ENCODE measurements at places on chromosomes 1 and 21.

DNA sequence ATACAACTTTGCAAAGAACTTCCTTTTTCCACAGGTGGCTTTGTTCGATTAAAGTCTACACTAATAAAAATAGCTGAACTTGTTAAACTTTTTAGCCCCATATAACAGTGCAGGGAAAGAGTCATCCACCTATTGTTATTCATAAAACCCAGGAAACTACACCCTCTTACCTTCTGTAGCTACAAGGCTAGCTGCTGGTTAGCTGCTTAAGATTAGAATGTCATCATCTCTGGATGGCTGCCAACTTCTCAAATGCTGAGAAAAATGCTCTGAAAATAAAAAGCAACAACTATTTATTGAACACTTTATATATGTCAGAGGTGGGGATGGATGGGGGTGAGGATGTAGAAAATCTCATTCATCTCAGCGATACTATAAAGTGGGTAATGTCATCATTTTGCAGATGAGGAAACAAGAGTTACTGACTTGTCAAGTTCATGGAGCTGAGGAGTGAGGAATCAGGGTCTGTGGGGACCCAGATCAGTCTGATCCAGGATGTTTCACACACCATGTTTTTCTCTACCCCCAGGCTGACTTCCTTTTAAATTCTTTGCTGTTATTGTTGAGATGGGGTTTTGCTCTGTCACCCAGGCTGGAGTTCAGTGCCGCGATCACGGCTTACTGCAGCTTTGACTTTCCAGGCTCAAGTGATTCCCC lies 17.1 kb downstream of the ATP5PF start:
- no peak for DNase-seq

DNA sequence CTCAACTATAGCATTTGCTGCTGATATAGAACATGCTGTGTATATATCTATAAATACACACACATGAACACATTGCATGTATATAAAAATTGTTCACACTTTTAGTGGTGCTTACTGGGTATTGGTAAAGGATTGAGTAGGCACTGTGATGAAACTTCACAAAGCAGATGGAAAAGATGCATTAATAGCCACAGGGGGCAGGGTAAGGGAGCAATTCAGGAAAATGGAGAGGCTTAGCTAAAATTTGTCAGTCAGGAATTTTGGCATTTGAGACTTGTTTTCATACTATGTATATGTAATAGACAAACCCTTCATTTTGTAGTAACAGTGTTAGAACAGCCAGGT lies 633 bp upstream of the PPFIA4 start:
- DNase-seq: no peak

GRCh38 chr1:232344791-232345399 lies 285.0 kb downstream of the SIPA1L2 start:
- no peak for DNase-seq

GRCh38 chr1:114114185-114115094 lies 39.2 kb downstream of the SYT6 start:
- DNase-seq: no peak

DNA sequence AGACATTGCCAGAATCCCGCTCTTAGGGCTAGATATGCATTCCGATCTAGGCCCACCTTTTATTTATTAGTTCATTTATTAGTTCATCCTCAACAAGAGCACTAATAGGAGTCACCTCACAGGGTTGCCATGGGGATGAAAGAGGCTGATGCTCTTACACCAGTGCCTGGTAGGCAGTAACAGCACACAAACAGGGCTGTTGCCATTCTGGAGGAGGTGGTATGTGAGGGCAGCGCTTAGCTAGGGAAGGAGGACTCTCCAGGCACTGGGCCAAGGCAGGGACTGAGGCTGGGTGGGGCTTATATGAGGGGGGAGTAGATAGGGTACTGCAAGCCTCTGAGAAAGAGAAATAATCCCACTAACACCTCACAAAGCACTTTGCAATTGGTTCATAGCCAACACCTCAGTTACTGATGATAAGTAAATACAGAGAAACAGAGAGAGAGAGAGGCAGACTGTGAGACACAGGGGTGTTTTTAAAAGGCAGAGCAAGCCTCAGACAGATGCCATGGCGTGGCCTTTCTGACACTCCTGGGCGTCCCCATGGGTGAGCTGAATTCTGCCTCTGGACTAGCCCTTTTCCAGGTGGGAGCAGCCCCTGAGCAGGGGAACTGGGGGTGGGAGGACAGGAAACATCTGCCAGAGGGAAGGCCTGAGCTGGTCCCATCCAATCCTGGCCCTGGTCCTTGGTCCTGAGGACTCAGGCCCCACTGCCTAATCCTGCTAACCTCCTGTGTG lies 5.9 kb downstream of the FCGR2A start:
- DNase-seq: no peak

DNA sequence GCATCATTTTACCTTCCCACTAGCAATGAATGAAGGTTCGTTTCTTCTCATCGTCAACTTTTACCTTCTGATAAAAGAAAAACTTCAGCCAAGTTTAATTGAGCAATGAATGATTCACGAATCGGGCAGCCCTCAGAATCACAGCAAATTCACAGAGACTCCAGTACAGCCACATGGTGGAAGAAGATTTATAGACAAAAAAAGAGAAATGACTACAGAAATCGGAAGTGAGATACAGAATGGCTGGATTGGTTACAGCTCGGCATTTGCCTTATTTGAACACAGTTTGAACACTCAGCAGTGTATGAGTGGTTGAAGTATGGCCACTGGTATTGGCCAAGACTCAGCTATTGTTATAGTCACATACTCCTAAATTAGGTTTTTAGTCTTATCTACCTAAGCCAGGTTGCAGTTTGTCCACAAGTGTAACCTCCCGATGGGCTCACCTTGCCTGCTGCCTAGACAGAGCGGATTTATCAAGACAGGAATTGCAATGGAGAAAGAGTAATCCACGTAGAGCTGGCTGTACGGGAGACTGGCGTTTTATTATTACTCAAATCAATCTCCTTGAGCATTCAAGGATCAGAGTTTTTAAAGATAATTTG lies 15.3 kb downstream of the AK4 start:
- DNase-seq: no peak

- no peak for DNase-seq
Measured at GRCh38 chr1:203162403-203162802, 13.2 kb downstream of the MYBPH start.

- DNase-seq: no peak
Measured at GRCh38 chr1:76068953-76069561, 5.5 kb upstream of the ST6GALNAC3 start.

DNA sequence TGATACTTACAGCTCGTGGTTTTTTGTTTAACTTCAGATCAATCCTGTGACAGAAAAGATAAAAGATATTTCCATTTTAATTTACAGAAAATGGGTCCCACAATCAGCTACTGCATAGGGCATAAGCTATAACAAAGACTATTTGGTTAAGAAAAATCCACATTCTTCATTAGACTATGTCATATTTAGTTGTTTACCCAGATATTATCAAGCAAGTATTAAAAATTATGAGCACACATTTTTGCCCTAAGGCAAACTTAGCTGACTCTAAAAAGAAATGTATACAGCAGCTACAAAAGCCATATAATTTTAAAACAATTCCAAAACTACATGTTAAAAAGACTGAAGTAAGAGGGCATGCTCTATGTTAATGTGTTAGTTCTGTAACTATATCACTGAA lies 18.7 kb downstream of the MEAF6 start:
- DNase-seq: no peak

- DNase-seq: no peak
Measured at GRCh38 chr1:46030074-46030870, 102.2 kb downstream of the PIK3R3 start.

DNA sequence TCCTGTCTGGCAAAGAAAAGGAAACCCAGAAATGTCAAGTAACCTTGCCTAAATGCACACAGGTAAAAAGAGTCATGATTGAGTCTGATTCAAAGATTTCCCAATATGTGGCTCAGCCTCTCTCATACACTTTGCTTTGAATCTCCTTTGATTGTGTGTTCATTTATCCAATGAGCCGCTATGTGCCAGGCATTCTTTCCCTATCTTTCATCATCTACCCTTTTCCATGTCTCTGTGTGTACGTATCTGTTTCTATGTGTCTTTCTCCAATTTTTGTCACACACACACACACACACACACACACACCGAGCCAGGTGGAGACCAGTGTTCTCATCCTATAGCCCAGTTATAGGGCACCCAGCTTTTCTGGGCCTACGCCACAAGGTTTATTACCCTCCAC lies 35.7 kb upstream of the BCL9 start:
- no peak for DNase-seq

GRCh38 chr21:45858180-45858579 lies 123.4 kb upstream of the COL6A1 start:
- DNase-seq: no peak

- no peak for DNase-seq
Measured at GRCh38 chr1:234743791-234744611, 134.0 kb upstream of the IRF2BP2 start.

- DNase-seq: no peak
Measured at GRCh38 chr21:25191141-25191540, 416.1 kb downstream of the MRPL39 start.

GRCh38 chr1:33586795-33587194 lies 114.3 kb downstream of the ZSCAN20 start:
- no peak for DNase-seq

- no peak for DNase-seq
Measured at GRCh38 chr1:150282558-150282958, 204 bp downstream of the CIART start.

DNA sequence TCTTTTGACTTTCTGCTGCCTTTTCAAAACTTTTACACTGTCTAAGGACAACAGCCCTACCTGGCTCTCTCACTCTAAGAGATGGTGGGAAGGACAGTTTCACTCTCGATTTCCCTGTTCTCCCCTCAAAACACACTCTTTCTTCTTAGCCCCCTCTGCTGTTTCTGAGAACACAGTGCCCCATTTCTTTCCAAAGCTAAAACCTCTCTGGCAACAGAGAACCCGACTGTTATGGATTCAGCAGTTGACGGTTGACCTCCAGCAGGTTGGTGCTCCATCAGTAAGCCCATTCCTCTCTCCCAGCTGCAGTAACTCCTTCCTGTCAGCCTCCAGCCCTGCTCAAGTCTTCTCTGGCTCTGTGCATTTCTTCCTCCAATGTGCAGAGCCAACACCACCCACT lies 88.2 kb upstream of the ABCD3 start:
- no peak for DNase-seq

DNA sequence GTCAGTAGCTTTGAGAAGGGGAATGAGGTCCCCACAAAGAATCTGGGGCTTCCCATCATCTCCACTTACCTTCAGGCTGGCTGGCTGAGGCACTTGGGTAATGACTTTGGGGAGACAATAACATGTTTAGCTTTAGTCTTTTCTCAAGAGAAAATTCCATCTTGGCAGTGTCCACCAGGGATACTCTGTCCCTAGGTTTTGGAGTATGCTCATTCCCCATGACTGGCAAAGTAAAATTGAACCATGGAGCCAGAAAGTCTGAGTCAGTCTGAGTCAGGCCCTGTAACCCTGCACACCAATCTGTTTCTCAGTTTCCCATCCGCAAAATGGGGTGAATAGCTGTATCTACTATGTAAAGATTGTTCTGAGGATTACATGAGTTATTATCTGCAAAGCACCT lies 28.2 kb downstream of the RUNX1 start:
- no peak for DNase-seq

- no peak for DNase-seq
Measured at GRCh38 chr21:45923146-45923545, 58.4 kb upstream of the COL6A1 start.

DNA sequence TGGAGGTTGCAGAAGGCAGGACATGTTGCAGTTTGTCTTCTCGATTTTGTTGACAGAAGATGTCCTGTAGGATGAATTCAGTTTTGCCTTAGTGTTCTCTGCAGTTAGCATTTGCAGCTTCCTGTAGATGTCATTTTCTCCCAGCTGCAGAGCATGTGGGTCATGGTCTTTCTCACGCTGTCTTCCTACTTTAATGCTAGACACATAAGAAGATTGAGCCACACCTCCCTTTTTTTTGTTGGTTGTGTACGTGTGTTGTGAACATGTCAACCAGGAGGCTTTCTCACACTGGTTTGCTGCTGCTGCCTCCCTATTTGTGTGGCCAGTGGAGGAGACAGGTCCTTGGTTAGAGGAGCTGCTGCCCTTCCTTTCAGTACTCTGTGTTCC lies 110.7 kb downstream of the VPS13D start:
- DNase-seq: no peak

DNA sequence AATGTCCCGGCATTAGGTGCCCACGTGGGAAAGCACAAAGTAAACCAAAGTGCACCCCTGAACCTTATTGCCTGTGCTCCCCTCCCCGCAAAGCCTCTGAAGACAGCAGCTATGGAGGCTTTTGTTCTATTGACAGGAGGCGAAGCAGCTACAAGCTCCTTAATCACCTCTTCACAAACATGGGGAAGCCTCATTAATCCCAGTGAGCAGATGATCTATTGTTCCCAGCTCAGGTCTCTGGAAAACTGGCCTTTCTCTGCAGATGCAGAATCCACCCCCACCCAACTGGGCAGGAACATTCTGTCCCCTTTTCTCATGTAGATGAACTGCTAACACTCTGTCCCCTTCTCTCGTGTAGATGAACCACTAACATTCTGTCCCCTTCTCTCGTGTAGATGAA lies 190.5 kb upstream of the CSF3R start:
- DNase-seq: no peak

Measured in omental fat pad (tissue), 4 donors.